Choroid plexus epithelial cell (primary cell): ENCODE measurements at places on chromosomes 12 and 14.

- DNase-seq, result no peak
Observed at GRCh38 chr12:51714666-51715065, 123.6 kb downstream of the SCN8A start.

GRCh38 chr12:21353948-21354347 is 18.8 kb upstream of the IAPP start:
- DNase-seq, result no peak

DNA sequence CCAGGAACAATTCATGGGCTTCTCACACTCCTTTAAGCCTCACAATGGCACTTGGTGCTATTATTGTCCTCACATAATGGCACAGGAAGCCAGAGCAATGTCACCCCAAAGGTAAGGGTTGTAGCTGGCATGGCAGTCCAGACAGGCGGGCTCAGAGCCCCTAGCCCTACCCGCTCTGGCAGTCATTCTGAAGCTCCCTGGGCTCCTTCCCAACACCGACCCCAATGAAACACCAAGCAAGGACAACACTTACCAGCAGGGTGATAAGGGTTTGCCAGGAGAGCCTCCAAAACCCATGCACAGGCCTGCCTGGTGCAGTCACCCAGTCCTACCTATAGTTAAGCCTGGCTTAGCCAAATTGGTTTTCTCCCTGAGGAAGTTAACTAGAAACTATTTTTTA is 30.8 kb downstream of the MAX start:
- no peak for DNase-seq

DNA sequence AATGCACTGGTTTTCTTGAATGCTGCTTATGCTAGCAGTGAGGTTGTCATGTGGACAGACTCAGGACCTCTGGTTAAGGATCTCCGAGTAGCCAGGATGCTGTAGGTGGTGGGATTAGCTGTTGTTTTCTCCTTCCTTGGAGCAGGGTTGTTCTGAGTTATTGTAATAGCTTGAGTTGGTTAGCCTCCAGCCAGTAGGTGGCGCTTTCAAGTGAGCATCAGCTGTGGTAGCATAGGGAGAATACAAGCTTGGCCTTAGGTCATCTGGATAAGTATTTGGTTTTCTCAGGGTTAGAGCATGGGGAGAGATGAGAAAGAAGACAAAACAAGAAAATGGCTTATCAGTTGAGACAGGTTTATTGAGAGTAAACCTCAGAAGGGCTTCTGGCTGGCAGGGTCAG is 299.7 kb upstream of the FBXO33 start:
- DNase-seq, result no peak

- DNase-seq, result no peak
Observed at GRCh38 chr14:99839696-99840095, 46.5 kb downstream of the EML1 start.

DNA sequence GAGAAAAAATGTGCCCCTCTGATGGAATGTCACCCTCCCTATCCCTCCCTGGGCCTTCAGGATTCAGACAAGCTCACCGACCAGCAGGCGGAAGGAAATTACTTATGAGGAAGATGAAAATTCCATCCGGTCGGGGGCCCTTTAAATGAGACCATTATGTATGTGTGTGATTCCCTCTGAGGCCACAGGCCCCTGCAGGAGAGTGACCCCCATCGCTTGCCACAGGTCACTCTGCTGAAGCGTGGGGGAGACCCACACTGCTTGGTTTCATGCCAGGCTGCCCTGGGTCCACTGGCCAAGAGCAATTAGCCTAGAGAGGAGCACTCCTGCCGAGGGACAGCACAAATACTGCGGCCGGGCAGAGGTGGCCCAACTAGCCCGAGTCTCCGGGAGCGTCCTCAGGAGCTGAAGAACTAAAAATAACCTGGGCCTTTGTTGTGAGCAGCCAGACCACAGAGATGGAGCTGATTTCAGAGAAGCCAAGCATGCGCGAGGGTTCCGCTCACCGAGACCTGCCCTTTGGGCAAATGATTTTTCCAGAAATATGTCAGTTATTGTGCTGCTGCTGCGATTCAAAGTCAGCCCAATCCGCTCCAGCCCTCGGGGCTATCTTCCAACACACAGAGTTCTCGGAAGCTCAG is 276.4 kb downstream of the DPF3 start:
- peak; percentile 63 for DNase-seq

DNA sequence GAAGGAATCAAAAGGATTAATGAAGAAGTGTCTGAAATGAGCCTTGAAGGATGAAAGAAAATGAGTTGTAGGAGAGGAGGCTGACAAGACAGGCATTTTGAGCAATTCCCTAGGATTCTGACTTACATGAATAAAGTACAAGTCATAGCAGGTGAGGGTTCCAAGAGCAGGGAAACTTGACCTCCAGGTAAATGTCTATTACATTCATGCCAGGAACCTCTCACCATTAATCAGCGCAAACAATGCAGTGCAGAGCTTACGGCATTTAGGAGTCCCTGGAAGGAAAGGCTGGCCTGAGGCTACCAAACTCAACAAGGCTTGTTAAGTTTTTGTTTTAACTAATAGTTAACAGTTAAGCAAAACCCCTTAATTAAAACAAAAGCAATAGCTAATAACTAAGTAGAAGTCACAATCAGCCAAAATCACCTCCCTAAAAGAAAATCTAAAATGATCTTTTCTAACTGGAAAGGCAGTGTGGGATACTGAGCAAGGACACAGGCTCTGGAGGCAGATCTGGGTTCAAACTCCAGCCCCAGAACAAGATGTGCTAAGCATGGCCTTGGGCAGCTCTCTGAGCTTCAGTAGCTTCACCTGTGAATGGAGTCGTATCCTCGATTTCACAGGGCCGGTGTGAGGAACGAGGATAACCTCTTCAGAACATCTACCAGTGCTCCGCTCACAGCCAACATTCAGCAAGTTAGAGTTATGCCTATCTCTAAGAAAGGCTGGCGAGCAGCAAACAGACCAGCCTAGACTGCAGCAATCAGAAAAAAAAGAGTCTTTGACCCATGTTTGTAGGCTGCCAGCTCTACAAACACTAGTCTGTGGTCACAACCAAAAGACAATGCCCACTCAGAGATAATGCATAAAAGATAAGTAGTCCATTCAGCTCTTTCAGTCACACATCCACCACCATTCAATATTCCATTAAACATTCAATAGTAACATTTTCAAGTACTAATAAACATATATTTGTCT is 16.9 kb downstream of the PPTC7 start:
- no peak for DNase-seq

- DNase-seq, result no peak
Observed at GRCh38 chr14:61559641-61560201, 135.6 kb upstream of the HIF1A start.

- no peak for DNase-seq
Observed at GRCh38 chr12:52645982-52646381, 6.0 kb downstream of the KRT2 start.

GRCh38 chr12:124852329-124852831 is 11.3 kb downstream of the SCARB1 start:
- peak; percentile 72 for DNase-seq

- DNase-seq, result peak; percentile 14
Observed at GRCh38 chr12:74646831-74647230, 109.2 kb downstream of the ATXN7L3B start.

- DNase-seq, result no peak
Observed at GRCh38 chr14:60925286-60925685, 55.6 kb downstream of the TRMT5 start.

- DNase-seq, result no peak
Observed at GRCh38 chr12:77599782-77600467, 230.8 kb upstream of the NAV3 start.

DNA sequence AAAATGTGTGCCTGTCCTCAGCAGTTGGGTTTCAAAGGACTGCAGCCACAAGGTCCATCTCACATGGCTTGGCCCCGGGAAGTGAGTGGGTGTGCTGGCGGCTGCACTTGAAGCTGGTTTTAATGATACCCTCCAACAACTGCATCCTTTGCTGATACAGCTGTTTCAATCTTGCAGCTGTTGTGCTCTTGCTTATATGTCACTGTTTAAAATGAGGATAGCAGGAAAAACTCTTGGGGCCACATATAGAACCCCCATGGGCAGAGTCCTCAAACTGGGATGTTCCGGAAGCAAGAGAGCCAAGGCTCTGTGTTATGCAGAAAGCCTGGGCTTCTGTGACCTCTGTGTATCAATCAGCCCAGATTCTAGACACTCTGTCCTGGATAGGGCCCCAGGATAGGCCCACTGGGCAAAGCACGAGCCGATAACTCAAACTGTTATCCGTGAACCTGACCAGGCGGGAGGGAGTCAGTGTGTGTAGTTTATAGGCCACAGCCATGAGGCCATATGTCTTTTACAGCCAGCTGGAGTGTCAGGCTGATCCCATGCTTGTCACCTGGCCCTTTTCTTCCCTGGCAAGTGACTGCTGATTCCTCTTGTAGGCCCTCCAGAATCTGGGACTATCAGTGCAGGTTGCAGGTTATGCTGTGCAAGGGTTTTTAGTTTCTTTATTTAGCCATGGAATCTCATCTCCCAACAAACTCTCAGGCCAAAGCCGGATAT is 74.3 kb downstream of the SSPN start:
- no peak for DNase-seq

DNA sequence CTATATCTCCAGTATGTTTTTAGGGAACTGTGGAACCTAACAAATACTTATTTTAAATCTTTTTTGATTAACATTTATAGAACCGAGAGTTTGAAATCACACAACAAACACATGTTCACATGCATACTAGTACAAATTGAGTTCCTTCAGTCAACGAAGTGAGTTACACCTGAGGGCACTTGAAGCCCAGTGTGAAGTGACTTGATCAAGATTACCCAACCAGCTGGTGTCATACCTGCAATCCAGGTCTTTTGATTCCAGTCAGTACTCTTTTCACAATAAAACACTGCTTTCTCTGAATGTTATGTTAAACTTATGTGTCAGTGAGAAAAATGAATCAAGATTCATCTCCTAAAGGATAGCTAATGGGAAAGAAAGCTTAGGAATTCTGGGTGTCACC is 35.2 kb downstream of the VRK1 start:
- DNase-seq, result no peak

GRCh38 chr14:61284001-61284400 is 2.9 kb upstream of the TMEM30B start:
- no peak for DNase-seq

- DNase-seq, result no peak
Observed at GRCh38 chr14:96349286-96350075, 13.7 kb downstream of the ATG2B start.

- DNase-seq, result no peak
Observed at GRCh38 chr14:99402950-99403349, 77.7 kb downstream of the SETD3 start.

DNA sequence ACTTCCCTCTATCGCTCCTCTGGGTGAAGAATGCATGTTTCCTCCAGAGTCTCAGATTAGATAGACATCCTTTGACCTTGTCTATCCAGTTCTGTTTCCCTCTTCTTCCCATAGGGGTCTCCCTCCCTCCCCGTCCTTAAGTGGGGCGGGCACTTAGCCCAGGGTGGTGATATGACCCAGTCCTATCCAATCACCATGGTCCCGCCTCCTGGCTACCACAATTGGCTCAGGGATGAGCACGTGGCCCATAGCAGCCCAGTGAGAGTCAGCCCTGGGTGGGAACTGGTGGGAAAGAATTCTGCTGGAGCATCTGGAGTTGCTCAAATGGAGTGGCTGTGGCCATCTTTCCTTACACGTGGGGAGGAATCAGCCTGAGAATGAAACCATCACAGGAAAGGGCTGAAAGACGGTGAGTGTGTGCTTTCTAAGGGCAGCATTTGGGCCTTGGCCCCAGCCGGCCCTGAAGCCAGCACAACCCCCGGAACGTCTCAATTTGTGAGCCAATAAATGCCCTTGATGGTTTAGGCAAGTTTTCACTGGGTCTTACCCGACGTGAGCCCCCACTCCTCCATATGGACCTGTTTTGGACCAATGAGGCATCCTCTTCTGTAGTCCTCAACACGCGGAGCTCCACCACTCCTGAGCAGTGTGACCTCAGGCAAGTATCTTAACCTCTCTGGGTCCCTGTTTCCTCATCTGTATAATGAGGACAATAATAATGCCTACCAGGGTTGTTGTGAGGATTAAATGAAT is 14.4 kb upstream of the MLXIP start:
- peak; percentile 99 for DNase-seq

DNA sequence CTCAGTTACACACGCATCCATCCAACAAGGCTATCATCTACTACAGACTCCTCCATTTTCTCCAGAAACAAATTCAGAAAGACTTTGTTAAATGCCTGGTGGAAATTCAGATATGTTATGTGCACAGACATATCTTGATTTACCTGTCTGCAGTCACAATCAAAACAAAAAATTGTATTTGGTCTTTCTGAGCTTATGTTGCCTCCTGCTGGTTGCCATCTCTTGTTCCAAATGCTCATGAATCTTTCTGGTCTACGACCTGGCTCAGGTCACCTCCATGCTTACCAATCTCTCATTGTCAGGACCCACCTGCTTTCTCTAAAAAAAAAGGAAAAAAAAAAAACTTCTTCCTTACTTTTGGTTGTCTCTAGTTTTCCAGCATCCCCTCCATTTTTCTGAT is 169.2 kb upstream of the PLXNC1 start:
- peak; percentile 70 for DNase-seq

GRCh38 chr14:96118391-96118790 is 79.2 kb downstream of the C14orf132 start:
- no peak for DNase-seq

DNA sequence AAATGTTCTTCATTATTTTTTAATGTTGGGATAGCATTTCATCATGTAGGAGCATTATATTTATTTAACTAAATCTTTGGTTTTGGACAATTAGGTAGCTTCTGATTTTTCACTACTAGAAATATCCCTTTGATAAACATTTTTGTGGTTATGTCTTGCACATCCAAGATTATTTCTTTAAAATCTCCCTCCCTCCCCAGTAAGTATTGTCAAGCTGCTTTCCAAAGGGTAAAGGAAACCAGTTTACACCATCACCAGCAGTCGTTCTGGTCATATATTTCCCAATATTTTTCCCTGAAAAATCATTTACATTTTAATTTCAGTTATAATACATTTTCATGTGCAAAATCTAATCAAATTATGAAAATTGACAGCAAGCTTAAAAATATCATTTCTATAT is 11.1 kb downstream of the CD69 start:
- DNase-seq, result no peak

DNA sequence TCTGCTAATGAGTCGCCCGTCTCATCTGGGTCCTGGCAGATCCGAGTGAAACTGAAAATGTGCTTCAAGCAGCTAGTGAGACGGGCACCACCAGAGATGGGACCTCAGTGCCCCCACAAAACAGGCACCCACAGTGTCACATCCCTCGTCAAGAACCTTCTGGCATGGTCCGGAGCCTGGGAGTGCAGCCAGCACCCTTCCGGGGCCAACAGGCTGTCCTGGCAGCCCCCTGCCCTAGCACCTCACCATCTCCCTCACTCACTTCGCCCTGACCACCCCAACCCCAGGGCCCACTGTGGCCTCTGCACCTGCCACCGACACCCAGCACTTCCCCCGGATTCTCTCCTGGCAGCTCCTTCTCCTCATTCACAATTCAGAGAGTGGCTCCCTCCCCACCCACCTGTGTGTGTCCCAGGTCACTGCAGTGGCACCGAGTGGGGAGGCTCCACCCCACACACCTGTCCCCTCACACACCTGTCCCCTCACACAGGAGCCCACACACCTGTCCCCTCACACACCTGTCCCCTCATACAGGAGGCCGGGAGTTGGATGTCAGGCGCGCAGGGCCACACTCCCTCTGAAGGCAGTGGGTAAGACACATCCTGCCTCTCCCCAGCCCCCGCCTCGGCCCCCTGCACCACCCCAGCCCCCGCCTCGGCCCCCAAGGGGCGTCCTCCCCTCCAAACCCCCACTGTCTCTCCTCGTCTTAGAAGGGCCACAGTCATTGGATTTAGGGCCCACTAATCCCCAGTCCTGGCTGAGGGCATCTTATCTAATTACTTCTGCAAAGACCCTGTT is 7.9 kb downstream of the GALNT9 start:
- DNase-seq, result no peak
